ENCODE measurements at places on chromosomes 12 and 14. TPM values are rescaled to one million over a fixed set of nuclear protein-coding genes. Genes with fewer than 3 reads are reported as not detected.

CSRP2 gene
- total RNA-seq: 21.9 TPM

SSPN gene
- total RNA-seq: 38.5 TPM

CABP1 gene
- total RNA-seq: 0.21 TPM

KRT6A gene
- not detected for total RNA-seq

FANCM gene
- 5.1 TPM for total RNA-seq

SBNO1 gene
- total RNA-seq: 15.3 TPM

TMEM30B gene
- 32.9 TPM for total RNA-seq

KCNA5 gene
- total RNA-seq: 0.90 TPM

CCDC38 gene
- total RNA-seq: not detected

RFX4 gene
- not detected for total RNA-seq

CD9 gene
- total RNA-seq: 311 TPM

BRF1 gene
- 77.6 TPM for total RNA-seq

PRH2 gene
- total RNA-seq: 2.0 TPM

EFS gene
- total RNA-seq: 36.7 TPM

CDK4 gene
- total RNA-seq: 105 TPM

TDP1 gene
- total RNA-seq: 6.6 TPM

TESPA1 gene
- total RNA-seq: not detected

INF2 gene
- total RNA-seq: 246 TPM

PAPLN gene
- total RNA-seq: 231 TPM

KRT83 gene
- total RNA-seq: not detected

RTL1 gene
- not detected for total RNA-seq

ACVR1B gene
- total RNA-seq: 11.6 TPM

LIN7A gene
- 7.6 TPM for total RNA-seq

IFNG gene
- total RNA-seq: not detected

AJUBA gene
- total RNA-seq: 33.5 TPM

GDF3 gene
- total RNA-seq: not detected

PCED1B gene
- 0.90 TPM for total RNA-seq

LMO3 gene
- 23.2 TPM for total RNA-seq

ANKRD33 gene
- total RNA-seq: not detected

MIP gene
- total RNA-seq: not detected

SMCO2 gene
- total RNA-seq: not detected

SLCO1B1 gene
- not detected for total RNA-seq

CD4 gene
- 9.6 TPM for total RNA-seq

DAO gene
- total RNA-seq: not detected

LRRC10 gene
- not detected for total RNA-seq

CPNE6 gene
- total RNA-seq: not detected

OR6C3 gene
- total RNA-seq: not detected

BATF gene
- total RNA-seq: 11.1 TPM

PZP gene
- 0.22 TPM for total RNA-seq

BEST3 gene
- total RNA-seq: not detected

IL22 gene
- not detected for total RNA-seq

PLBD1 gene
- total RNA-seq: 4.8 TPM

KRT85 gene
- total RNA-seq: not detected

PIK3C2G gene
- 0.30 TPM for total RNA-seq

KLHDC1 gene
- total RNA-seq: 19.0 TPM

DEPDC4 gene
- total RNA-seq: 1.2 TPM

CEBPE gene
- not detected for total RNA-seq

MYO1H gene
- not detected for total RNA-seq

PCNX1 gene
- 48.7 TPM for total RNA-seq

CLEC7A gene
- total RNA-seq: 6.5 TPM

TPPP2 gene
- total RNA-seq: not detected

LRCOL1 gene
- not detected for total RNA-seq

KRT3 gene
- not detected for total RNA-seq

CLEC2A gene
- not detected for total RNA-seq

KRT79 gene
- 3.9 TPM for total RNA-seq

LGR5 gene
- total RNA-seq: 10.9 TPM

SELPLG gene
- total RNA-seq: 10.9 TPM

TAS2R8 gene
- not detected for total RNA-seq

Data from tibial nerve (tissue), 4 donors.